ENCODE measurements at places on chromosomes 7 and 10. TPM values are rescaled to one million over a fixed set of nuclear protein-coding genes. Genes with fewer than 3 reads are reported as not detected.

DNA sequence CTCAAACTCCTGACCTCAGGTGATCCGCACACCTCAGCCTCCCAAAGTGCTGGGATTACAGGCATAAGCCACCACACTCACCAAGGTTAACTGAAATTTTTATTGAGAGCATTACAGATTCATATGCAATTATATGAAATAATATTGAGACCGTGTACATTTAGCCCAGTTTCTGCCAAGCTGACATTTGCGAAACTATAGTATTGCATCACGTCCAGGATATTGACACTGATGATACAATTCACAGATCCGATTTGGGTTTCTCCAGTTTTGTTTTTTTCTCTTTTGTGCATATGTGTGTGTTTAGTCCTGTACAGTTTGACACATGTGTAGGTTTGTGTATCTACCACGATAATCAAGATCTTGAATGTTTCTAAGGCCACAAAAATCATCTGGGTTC lies 627.9 kb upstream of the FOXK1 start:
- no peak for DNase-seq

DNA sequence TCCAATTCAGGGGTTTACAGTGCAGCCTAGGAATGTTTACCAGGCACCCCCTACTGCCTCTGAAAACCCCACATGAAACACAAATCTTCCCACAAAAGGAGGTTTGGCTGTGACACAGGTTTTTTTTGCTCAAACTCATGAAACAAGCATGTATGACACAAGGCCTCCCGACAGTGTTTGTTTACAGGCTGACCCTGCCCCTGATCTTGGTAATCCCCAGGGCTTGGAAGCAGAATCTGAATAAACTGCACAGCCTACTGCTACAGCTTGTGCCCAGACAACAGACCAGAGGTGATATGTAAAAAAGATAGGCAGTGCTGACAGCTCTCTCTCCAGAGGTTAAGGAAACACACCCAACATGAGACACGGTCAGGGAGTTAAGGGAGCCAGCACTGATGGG lies 184.2 kb downstream of the KMT2E start:
- DNase-seq: no peak

MYH16 gene
- 0.09 TPM for total RNA-seq

DNA sequence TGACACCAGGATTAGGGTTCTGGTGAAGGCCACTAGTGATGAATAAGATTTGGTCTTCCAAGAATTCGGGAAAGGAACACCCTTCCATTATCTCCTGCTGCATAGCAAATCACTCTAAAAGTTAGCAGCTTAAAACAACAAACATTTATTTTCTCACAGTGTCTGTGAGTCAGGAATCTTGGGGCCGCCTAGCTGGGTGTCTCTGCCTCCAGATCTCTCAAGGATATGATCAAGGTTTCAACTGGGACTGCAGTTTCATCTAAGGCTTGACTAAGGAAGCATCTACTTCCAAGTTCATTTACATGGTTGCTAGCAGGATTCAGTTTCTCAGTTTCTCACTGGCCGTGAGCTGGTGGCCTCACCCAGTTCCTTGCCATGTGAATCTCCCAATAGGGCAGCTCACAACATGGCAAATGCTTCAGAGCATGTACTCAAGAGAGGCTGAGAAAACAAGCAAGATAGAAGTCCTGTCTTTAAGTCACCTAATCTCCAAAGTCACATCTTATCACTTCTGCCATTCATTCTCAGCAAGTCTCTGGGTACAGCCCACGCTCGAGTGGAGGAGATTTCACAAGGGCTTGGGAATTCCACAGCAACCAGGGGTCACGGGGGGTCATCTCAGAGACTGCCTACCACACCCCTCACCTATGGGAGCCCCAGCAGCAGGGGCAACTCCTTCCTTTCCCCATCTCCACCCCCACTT lies 26.8 kb downstream of the TLX1 start:
- no peak for DNase-seq

DNA sequence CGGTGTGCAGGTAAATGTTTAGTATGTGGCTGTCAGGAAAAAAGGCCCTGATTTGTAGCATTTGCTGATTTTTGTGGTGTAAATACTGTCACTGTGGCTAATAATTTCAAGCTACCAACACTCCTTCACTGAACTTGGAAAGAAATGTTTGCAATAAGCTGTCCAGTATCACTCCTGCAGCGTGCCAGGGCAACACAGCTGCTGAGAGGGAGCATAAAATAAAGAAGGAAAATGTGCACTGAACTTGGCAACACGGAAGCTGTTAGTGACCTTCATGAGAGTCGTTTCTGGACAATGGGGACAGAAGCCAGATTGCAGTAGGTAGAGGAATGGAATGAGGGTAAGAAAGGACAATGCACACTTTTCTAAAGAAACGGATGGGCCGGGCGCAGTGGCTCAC lies 37.9 kb upstream of the FHIP2A start:
- no peak for DNase-seq

GRCh38 chr7:151051108-151051507 lies 2.8 kb downstream of the ASIC3 start:
- DNase-seq: no peak

- no peak for DNase-seq
These were observed 21.4 kb upstream of the KIF20B start for GRCh38 chr10:89679986-89680385.

DNA sequence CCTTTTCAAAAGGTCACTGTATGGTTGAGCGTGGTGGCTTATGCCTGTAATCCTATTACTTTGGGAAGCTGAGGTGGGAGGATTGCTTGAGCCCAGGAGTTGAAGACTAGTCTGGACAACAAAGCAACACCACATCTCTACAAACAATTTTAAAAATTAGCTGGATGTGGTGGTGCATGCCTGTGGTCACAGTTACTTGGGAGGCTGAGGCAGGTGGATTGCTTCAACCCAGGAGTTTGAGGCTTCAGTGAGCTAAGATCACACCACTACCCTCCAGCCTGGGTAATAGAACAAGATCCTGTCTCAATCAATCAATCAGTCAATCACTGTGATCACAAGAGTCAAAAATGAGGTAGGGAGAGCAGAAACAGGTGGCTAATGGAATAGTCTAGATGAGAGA lies 97.0 kb downstream of the SUGCT start:
- DNase-seq: no peak

FAM241B gene
- 14.2 TPM for total RNA-seq

DNA sequence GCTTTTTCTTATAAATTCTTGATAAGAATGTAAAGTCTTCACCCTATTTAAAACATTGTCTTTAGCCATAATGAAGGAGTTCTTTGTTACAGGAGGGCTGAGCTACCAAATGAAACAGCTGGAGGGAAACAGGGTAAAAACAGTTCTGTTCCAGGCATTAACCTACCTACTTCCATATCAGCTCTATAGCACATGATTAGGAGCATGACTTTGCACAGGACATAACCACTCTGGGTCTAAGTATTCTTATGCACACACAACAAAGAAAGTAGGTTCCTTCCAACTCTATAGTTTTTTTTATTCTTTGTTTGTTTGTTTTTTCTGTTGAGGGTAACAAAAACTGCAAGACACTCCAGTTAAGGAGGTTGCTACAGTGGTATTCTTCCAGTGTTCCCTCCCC lies 52.7 kb downstream of the SCIN start:
- no peak for DNase-seq

TRIM73 gene
- 2.4 TPM for total RNA-seq

PROSER2 gene
- 84.9 TPM for total RNA-seq

GRCh38 chr7:4799508-4800268 lies 24.3 kb downstream of the AP5Z1 start:
- no peak for DNase-seq

DNA sequence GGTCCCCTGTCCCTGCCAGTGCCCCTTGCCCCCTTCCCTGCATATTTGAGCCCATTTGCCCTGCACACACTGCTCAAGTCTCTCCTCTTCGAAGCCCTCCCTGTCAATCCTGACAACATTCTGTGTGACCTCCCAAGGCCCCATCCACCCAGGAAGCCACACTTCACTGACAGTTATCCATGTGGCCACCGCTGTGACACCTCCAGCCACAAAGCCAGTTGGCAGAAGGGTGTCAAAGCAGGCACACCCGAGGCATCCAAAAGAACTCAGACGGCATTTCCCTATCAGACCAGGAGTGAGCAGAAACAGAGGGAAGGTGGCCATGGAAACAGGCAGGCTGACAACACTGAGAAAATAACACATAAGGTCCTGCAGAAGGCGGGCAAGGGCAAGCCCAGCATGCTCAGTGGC lies 4.6 kb downstream of the POLM start:
- peak; percentile 34 for DNase-seq

DNA sequence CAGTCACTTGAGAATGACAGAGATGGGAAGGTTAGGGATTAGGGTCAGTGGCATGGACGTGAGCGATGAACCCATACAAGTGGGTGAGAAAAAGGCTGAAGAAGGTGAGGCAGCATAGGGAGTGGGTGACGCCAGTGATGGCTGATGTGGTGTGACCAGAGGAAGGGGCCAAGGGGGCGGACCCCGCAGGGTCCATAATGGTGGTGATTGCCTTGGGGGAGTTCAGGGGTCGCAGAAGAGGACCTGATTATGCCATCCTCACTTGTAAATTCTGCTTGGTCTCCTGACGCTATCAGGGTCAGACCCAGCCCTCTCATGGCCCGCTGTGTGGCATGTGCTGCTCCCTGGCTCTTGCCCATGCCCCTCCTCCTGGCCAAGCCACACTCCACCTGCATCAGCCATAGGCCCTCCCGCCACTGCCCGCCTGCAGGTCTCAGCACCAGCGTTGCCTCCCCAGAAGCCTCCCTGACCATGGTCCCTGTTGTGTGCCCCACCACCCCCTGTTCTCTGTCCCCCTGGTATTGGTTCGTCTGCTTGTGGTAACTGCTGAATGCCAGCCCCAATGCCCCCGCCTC lies 235.7 kb downstream of the EBF3 start:
- DNase-seq: no peak

ASAH2 gene
- total RNA-seq: 0.47 TPM

ARMC3 gene
- 5.2 TPM for total RNA-seq

SPDYE1 gene
- not detected for total RNA-seq

DNA sequence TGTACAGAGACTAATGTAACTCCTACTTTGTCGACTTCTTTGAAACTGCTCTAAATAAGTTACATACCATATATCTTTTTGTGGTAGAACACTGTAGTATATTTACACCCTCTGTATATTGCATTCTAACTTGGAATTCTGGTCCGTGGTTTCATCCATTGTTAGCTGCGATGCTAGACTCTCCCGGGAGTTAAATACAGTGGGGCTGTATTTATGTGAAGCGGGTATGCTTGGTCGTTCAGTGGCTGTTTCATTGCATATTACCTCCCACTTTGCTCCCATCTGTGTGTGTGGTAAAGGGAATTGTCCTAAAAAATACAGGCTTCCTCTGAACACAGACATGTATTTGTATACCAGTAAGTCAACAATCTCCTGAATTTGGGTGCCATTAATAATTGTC lies 231.1 kb downstream of the SLC25A13 start:
- DNase-seq: no peak

DNA sequence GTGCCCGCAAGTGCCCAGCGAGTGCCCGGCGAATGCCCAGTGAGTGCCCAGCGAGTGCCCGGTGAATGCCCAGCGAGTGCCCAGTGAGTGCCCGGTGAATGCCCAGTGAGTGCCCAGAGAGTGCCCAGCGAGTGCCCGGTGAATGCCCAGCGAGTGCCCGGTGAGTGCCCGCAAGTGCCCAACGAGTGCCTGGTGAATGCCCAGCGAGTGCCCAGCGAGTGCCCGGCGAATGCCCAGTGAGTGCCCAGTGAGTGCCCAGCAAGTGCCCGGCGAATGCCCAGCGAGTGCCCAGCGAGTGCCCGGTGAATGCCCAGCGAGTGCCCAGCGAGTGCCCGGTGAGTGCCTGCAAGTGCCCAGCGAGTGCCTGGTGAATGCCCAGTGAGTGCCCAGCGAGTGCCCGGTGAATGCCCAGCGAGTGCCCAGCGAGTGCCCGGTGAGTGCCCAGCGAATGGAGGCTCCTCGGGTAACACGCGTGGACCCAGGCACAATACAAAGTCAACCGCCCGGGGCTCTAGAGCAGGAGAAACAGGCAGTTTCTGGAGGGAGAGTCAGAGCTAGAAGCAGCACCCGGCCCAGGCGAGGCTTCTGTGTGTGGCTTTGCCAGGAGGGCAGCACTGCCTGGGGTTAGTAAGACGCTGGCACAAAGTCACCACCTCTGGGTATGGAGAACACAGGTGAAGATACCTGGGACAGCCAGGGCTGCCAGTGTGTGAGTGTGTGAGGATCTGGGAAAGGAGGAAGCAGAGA lies 38.2 kb upstream of the CFAP46 start:
- no peak for DNase-seq

GRCh38 chr7:111074071-111074747 lies 16.7 kb upstream of the LRRN3 start:
- DNase-seq: no peak

- peak; percentile 37 for DNase-seq
These were observed 37.0 kb upstream of the TES start for GRCh38 chr7:116173051-116174028.

UCMA gene
- total RNA-seq: not detected

GNAT3 gene
- not detected for total RNA-seq

CALD1 gene
- 11.1 TPM for total RNA-seq

DNA sequence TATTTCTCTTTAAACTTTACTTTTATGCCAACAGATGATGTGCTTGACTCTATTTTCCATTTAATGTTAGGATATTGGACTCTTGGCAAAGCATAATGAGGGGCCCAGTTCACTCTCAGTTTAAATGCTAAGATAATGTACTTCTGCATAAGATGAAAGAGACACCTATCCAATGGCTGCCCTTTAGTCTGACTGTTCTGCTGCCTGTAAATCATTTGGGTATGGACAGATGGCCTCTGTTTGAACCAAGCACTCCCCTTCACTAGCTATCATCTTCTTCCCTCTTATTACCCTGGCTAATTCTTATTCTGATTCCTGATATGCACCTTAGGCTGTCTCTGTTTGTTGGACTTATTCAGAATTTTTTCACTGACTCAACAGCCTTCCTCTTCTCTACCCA lies 72.1 kb downstream of the SEM1 start:
- DNase-seq: no peak

TMEM213 gene
- not detected for total RNA-seq

DNA sequence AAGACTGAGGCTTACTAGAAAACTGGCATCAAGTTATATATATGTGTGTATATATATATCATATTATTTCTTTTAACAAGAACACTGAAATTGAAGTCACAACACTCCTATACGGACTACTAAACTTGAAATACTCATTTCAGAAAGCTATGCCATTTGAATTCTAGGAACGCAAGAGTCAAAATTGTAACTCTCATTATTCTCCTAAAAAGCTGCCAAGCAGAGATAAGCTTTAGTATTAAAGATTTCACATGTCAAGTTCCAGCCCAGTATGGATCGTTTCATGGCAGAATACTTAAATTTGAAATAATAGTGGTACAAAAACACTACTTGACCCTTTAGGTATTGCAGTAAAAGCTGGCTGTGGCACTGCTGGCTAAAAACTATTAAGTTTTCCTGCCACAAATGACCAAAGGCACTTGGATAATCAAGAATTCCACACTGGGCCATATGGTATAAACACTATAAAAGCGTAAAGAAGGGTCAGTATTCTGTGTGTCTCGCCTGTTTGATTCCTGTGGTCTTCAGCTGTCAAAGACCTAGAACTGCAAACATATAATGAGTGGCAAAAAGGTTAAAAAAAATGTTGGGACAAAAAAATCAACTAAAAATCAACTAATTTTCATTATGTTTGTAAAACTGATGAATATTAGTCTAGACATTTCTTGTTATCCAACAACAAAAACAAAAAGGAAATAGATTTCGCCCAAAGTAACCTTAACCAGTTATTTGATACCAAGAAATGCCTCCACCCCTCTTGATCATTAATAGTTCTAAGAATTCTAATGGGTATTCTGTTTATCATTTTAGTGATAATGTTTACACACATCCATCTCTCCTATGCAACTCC lies 2.4 kb downstream of the CCDC71L start:
- DNase-seq: no peak

- no peak for DNase-seq
These were observed 301.7 kb downstream of the CSTF2T start for GRCh38 chr10:51397695-51398094.
